Right cardiac atrium (tissue), 5 donors: ENCODE measurements at places on chromosomes 1 and 21. TPM values are rescaled to one million over a fixed set of nuclear protein-coding genes. Genes with fewer than 3 reads are reported as not detected.

The NLRP3 gene
- 0.91 TPM for total RNA-seq

DNA sequence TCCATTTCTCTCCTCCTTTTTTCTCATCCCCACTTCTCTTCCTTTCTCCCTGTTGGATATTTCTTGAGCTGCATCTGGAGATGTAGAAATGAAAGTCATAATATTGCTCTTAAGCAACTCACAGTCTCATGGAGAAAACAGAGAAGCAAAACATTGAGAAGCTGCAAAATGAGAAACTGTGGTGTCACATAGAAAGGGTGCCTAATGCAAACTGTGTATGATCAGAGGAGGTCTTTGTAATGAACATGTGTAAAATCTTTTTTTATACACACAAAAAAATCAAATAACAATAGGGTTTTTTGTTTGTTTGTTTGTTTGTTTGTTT is 11.8 kb upstream of the SLAMF7 start:
- no peak for DNase-seq

DNA sequence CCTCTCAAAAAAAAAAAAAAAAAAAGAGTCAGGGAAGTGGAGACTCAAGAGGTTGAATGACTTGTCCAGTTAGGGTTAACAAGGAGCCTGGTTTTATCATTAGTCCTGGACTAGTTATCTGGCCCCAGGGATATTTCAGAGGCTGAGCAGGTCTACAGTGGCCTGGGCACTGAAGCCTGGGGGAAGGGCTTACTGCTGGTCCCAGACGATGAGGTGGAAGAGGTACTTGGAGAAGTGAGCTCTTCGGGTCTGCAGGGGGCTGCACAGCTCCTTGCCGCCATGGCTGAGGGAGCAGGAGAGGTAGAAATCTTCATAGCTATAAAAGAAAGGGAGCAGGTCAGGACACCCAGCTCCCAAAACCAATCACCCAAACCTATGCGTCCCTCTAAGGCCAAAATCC is 40.1 kb downstream of the PIK3C2B start:
- DNase-seq: no peak

DNA sequence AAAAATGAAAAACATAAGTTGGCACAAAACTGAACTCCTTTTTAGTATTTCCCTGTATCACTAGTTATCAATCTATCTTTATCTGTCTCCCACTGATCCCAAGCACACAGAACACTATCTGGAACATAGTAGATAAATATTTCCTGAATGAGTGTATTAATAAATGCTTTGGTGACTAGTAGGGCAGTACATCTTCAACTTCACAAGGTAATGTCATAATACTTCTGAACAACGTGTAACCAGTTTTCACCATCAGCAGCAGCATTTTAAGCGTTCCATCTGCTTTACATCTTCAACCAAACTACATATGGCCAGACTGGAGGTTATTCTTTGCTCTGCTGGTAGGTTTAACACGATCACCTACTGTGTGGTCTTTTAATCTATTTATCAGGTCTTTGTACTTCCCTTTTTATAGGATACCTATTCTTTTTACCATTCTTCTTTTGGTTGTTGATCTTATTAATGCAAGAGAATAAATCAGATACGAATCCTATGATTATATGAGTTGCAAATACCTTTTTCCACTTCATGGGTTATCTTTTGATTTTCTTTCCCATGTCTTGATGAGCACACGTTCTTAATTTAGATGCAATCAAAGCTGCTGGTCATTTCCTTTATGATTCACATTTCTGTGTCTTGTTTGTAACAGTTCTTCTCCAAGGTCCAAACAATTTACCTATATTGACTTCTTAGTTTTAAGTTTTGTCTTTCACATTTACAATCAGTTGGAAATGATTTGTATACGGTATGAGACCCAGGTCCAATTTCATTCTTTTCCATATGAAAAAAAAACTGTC is 16.3 kb downstream of the GPBP1L1 start:
- no peak for DNase-seq

DNA sequence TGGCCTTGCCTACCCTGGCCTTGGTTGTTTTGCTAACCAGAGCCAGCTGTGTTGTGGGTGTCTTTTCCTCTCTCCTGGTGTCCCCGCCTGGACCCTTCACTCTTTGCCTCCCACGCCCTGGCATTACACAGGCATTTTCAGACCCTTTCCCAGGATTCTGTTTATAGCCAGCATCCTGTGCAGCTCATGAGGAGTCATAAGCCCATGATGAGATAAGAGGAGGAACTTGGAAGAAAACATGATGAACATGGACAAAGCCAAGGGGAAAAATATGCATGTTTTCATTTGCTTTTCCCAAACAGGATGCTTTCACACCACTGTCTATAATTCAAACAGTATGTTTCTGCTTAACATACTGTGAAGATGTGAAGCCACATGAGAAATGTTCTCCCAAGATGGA is 18.7 kb upstream of the WARS2 start:
- DNase-seq: no peak
